ENCODE measurements at places on chromosomes 5 and 9. TPM values are rescaled to one million over a fixed set of nuclear protein-coding genes. Genes with fewer than 3 reads are reported as not detected.

Gene SLC27A6
- not detected for total RNA-seq

Gene GPRIN1
- 10.3 TPM for total RNA-seq

Gene SLC9A3
- total RNA-seq: 2.5 TPM

Gene PCDHGA7
- total RNA-seq: 0.84 TPM

Gene HAVCR1
- 43.9 TPM for total RNA-seq

Gene SCGB3A2
- total RNA-seq: not detected

Gene STPG3
- not detected for total RNA-seq

Gene BRINP1
- 0.26 TPM for total RNA-seq

Gene DELE1
- 63.1 TPM for total RNA-seq

Gene FAXDC2
- total RNA-seq: 0.07 TPM

Gene DEPDC1B
- 19.2 TPM for total RNA-seq

Gene FBP2
- not detected for total RNA-seq

Gene GHR
- not detected for total RNA-seq

Gene CCDC187
- not detected for total RNA-seq

Gene PALM2AKAP2
- total RNA-seq: 0.36 TPM

Gene PCDHGA4
- total RNA-seq: 0.09 TPM

Gene PCDHB4
- total RNA-seq: 0.03 TPM

Gene HEMGN
- not detected for total RNA-seq

Gene TGFBI
- total RNA-seq: 1,765 TPM

Gene DDX4
- not detected for total RNA-seq

Gene ARL10
- 1.1 TPM for total RNA-seq

Gene NUDT12
- 2.5 TPM for total RNA-seq

Gene SOWAHA
- total RNA-seq: 0.15 TPM

Gene NIM1K
- total RNA-seq: 0.14 TPM

Gene CCNH
- 47.9 TPM for total RNA-seq

Gene ALAD
- 14.7 TPM for total RNA-seq

Gene FKTN
- total RNA-seq: 6.8 TPM

Gene CHSY3
- 0.04 TPM for total RNA-seq

Gene PPP3R2
- not detected for total RNA-seq

Gene STK32A
- total RNA-seq: 0.33 TPM

Gene APBB3
- total RNA-seq: 6.7 TPM

Gene ADCY2
- total RNA-seq: not detected

Gene MZB1
- not detected for total RNA-seq

Gene NTNG2
- total RNA-seq: 2.5 TPM

Gene ZNF366
- total RNA-seq: not detected

Gene CD14
- total RNA-seq: 4.0 TPM

Gene KIAA1191
- total RNA-seq: 64.4 TPM

Gene EDIL3
- total RNA-seq: 0.16 TPM

Gene SPATA31A3
- total RNA-seq: not detected

Gene ALDH1A1
- 5,926 TPM for total RNA-seq
